ENCODE measurements at places on chromosomes 3 and 15.
A peak's percentile ranks its signal among the peaks of the same experiment; 100 is the strongest.

- DNase-seq: peak; percentile 44
Measured at GRCh38 chr15:94230883-94231722, at the start of gene MCTP2. MCTP2 (plus strand) TSS chr15:94231561; CDS start chr15:94298266, 66,705 bp downstream.

GRCh38 chr15:38389924-38390542 lies 63.9 kb upstream of the FAM98B start:
- peak; percentile 34 for DNase-seq

GRCh38 chr3:105233010-105233409 lies 133.7 kb upstream of the ALCAM start:
- no peak for DNase-seq

DNA sequence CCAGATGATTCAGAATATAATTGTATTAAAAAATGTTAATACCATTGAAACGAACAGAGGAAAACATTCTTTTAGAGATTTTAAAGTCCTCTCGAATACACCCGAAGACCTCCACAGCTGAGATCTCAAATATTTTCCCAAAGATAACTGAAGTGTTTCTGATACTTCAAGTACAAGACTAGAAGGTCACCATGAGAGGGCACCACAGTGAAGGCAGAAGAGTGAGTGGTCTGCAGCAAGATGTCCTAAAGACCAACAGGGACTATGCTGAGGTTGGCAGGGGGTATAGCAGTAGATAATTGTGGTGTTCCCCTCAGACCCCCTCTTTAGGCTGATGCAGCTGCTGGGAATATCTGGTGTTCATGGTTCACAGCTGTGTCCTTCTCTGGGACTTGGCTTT lies 156.5 kb downstream of the PDCD6IP start:
- no peak for DNase-seq

- no peak for DNase-seq
Measured at GRCh38 chr3:66195347-66195783, 25.4 kb upstream of the SLC25A26 start.

GRCh38 chr3:28334552-28334951 lies 14.0 kb upstream of the ZCWPW2 start:
- no peak for DNase-seq

GRCh38 chr3:130843441-130843840 lies 50.4 kb upstream of the ATP2C1 start:
- DNase-seq: no peak

- DNase-seq: no peak
Measured at GRCh38 chr15:65292938-65293518, 2.8 kb upstream of the RNU5A-1 start.

DNA sequence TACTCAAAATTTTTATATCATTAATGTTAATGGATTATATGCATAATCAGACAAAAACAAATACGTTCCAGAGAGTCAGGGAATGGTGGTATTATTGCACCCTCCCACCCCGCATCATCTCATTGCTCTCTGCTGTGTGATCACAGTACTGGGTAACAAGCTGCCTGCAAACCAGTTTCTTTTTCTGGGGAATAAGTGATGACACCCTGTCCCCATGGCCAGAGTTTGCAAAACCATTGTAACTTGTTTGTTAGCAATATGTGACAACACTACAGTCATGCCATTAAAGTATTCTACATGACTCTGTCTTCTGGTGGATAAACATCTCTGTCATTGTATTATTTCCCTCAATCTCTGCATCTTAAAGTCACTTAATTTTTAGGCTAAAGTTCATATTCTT lies 39.5 kb downstream of the ZBTB38 start:
- no peak for DNase-seq

DNA sequence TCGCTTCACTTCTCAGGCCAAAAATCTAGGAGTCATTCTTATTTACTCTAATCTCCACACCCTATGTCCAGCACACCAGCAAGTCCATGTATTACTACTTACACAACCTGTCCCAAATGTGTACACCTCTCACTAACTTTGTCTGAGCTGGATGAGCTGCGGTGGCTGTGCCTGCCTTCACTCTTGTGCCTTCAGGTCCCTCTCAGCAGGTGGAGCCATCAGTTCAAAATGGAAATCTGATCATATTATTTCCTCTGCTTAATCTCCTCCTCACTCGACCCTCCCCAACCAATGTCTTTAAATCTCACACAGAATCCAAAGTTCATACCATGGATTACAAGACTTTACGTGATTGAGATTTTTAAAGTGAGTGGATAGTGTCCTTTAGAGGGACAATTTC lies 82.8 kb downstream of the SSR3 start:
- no peak for DNase-seq

DNA sequence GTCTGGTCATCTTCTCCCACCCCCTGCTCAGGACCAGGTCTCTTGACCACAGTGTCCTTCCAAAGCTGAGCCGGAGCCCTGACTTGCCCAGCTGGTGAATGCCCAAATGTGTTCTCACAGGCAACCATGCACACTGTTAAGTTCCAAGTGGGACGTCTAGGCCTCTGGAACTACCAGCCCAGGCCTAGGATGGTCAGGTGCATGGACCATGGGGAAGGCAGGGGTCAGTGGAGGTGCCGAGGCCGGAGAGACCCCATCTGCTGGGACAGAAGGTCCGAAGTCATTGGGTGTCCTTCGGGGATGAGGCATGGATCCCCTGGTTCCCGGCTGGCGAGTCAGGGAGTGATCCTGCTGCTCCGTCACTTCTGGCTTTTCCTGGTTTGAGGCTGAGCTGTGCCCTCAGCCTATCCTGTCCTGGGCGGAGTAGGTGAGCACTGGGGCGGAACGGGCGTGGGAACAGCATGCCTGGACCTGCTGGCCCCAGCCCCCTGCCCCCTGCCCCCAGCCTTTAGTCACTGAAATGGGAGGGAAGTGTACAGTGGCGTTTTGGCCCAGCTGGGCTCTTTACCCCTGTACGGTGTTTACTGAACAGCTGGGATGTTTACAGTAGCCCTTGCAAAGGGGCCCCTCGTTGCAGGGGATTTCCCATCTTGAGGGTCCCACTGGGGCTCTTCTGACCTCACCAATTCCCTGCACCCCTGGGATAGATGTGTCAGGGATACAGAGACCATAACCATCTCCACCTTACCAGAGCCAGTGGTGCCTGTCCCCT lies 12.1 kb downstream of the SEMA3F start:
- no peak for DNase-seq

- no peak for DNase-seq
Measured at GRCh38 chr3:8094415-8094814, 407.2 kb upstream of the LMCD1 start.

- DNase-seq: no peak
Measured at GRCh38 chr3:84444726-84445521, 513.9 kb upstream of the CADM2 start.

GRCh38 chr3:87710511-87710910 lies 348.3 kb downstream of the CGGBP1 start:
- DNase-seq: no peak

GRCh38 chr3:191390580-191390979 lies 60.3 kb upstream of the UTS2B start:
- DNase-seq: no peak

DNA sequence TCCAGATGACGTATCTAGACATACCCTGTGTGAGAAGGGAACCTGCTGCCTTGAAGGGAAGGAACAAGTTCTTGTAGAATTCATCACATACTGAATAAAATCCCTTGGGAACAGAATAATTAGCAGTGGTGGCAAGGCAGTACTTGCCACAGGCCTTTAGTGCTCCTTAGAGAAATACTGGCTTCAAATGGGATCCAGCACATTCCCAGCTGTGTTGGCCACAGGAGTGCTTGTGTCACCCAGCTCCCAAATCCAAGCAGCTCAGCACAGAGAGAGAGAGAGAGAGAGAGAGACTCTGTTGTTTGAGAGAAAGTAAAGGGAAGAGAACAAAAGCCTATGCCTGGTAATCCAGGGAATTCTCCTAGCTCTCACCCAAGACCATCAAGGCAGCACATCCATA lies 969.0 kb upstream of the ALCAM start:
- no peak for DNase-seq

DNA sequence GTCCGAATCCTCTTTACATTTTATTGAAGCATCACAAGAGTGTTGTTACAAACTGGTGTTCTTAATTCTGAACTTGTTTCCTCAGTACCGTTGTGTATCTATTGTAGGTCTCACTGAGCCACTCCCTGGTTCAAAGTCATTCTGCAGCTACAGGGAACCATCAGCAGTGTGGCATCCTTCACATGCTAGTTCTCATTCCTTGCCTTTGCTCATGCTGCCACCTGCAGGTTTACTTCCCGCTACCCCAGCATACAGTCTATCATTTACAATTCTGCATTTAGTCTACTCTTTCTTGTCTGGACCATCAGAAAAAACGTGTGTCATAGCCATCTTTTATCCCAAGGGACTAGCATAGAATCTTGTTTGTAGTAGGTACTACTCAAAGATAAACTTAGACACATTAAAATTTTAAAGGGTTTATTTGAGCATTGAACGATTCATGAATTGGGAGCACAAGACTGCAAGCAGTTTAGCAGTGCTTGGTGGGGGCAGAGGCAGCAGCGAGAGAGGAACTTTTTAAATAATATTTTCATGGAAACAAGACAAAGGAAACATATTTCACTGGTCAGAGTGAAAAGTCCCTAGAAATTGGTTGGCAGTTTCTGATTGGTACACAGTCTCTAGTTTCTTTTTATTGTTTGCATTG lies 402.1 kb downstream of the CADM2 start:
- peak; percentile 8 for DNase-seq

GRCh38 chr3:46895204-46895660 lies 17.7 kb downstream of the PTH1R start:
- DNase-seq: peak; percentile 67
